ENCODE measurements at places on chromosomes 16 and 17. TPM values are rescaled to one million over a fixed set of nuclear protein-coding genes. Genes with fewer than 3 reads are reported as not detected.

Gene WNK4
- total RNA-seq, result 22.8 TPM

Gene EARS2
- 19.4 TPM for total RNA-seq

Gene HS3ST3A1
- total RNA-seq, result 7.6 TPM

GRCh38 chr16:78895681-78896080 is 704.9 kb downstream of the MAF start:
- DNase-seq, result no peak
- no peaks in the 10 kb centered on the region for H3K27me3 ChIP-seq
- no peaks in the 10 kb centered on the region for H3K4me1 ChIP-seq

- H3K27me3 ChIP-seq, result peaks cover 2% of the 10 kb centered on the region
- DNase-seq, result no peak
- no peak overlapping the region for H3K4me3 ChIP-seq
- H3K4me1 ChIP-seq, result no peaks in the 10 kb centered on the region
Measured at GRCh38 chr16:65743558-65743957, 621.7 kb upstream of the CDH11 start.

GRCh38 chr17:31574458-31574857 is 183.0 kb downstream of the RAB11FIP4 start:
- DNase-seq, result no peak
- H3K4me1 ChIP-seq, result peaks cover 41% of the 10 kb centered on the region
- H3K27ac ChIP-seq, result no peak overlapping the region
- H3K36me3 ChIP-seq, result peaks cover 13% of the 10 kb centered on the region

DNA sequence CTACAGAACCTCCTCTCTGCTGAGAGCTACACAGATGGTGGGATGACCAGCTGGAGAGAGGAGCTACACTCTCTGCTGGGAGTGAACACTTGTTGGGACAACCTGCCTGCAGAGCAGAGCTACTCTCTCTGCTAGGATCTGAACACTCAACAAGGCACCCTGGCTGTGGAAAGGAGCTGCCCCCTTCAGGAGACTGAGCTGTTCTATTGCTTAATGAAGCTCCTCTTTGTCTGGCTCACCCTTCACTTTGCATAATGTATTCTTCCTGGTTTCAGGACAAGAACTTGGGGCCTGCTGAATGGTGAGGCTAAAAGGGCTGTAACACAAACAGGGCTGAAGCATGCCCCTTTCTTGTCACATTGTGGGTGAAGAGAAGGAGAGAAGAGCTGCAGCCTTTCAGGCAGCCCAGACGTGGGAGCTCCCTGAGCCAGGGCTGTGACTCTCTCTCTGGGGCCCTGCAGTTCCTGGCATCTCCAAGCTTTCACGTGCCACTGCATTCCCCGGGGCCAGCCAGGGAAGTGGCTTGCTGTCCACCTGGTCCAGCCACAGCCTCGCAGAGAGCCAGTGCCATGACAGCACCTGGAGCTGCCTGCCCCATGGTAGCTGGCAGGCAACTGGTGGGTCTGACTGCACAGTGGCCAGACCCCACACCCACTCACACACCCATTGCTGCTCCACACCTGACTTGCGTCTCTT is 272.8 kb upstream of the KCNJ16 start:
- no peaks in the 10 kb centered on the region for H3K36me3 ChIP-seq
- no peak overlapping the region for H3K4me3 ChIP-seq
- no peaks in the 10 kb centered on the region for H3K27me3 ChIP-seq
- H3K27ac ChIP-seq, result no peak overlapping the region
- no peaks in the 10 kb centered on the region for H3K4me1 ChIP-seq

GRCh38 chr16:27311448-27311830 is 2.3 kb upstream of the IL4R start:
- peak; percentile 36 for DNase-seq
- peaks cover 17% of the 10 kb centered on the region for H3K4me1 ChIP-seq
- no peaks in the 10 kb centered on the region for H3K36me3 ChIP-seq
- H3K4me3 ChIP-seq, result no peak overlapping the region

Gene NRN1L
- total RNA-seq, result 0.82 TPM

DNA sequence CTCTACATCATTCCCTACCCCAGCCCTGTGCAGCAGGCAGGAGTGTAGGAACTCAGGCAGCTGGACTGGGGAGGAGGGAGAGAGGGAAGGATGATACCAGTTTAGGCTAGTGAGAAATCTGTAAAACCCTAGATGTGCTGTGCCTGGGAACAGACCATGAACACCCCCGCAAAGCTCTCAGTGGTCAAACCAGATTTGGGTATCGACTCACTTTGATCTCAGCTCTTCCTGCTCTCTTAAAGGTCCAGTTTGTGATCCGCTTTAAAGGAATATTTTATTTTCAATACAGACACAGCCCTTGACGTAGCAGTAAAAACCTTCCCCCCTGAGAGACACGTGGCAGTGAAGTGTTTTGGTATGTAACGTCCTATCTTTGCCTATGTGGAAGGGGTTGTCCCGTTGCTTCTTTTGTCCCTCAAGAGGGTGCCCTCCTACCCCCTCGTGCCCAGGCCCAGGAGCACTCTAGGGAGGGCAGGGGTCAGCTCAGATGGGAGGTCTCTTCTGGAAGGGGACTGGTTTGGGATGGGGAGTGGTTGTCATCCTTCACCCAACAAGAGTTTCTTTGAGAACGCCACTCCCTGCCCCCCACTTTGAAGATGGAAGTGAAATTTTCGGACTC is 19.3 kb upstream of the TBX2 start:
- H3K4me3 ChIP-seq, result no peak overlapping the region
- H3K4me1 ChIP-seq, result no peaks in the 10 kb centered on the region
- H3K36me3 ChIP-seq, result no peaks in the 10 kb centered on the region
- H3K27ac ChIP-seq, result no peak overlapping the region
- no peaks in the 10 kb centered on the region for H3K27me3 ChIP-seq
- DNase-seq, result no peak

DNA sequence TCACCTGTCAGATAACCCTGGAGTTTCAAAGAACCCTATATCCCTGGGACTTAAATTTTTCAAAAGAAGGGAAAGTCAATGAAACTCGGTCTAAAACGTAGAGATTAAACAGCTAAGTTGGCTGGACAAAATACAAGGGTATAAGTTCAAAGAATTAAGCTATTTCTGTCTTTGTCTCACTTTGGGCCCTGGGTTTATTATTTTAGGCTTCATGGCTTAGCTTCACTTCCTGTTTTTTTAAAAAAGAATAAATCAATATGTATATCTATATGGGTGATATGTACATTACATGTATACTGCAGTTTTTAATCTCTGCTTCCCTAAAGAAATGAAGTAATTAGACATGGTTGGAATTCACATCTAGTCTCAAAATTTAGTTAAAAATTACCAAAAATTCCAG is 132.3 kb downstream of the TRIM37 start:
- DNase-seq, result no peak
- no peaks in the 10 kb centered on the region for H3K4me1 ChIP-seq
- no peak overlapping the region for H3K4me3 ChIP-seq
- no peak overlapping the region for H3K27ac ChIP-seq

DNA sequence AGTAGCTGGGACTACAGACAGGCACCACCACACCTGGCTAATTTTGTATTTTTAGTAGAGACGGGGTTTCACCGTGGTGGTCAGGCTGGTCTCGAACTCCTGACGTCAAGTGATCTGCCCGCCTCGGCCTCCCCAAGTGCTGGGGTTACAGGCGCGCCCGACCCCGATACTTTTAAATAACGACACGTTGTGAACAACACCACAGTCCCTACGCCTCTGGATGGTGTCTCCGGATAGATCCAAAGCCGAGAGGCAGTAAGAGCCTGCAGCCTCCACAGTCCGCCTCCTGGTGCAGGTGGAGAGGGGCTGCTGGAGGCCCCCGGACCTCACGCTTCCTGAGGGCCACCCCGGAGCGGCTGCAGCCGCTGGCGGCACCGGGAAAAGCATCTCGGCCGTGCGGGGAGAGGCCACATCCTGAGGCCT is 741 bp upstream of the TLCD3A start:
- H3K4me3 ChIP-seq, result peak overlapping the region; percentile 64
- no peak for DNase-seq
- no peaks in the 10 kb centered on the region for H3K27me3 ChIP-seq
- peaks cover 18% of the 10 kb centered on the region for H3K4me1 ChIP-seq
- peaks cover 7% of the 10 kb centered on the region for H3K36me3 ChIP-seq
- H3K27ac ChIP-seq, result peak overlapping the region; percentile 50

- H3K4me3 ChIP-seq, result no peak overlapping the region
- no peaks in the 10 kb centered on the region for H3K4me1 ChIP-seq
- no peak for DNase-seq
Measured at GRCh38 chr16:67260426-67261063, 11.8 kb downstream of the SLC9A5 start.

Measured in astrocyte (in vitro differentiated cells and primary cell).